Calu3 (cell line): ENCODE measurements at places on chromosomes 16 and 17. TPM values are rescaled to one million over a fixed set of nuclear protein-coding genes. Genes with fewer than 3 reads are reported as not detected.

GRCh38 chr16:4489030-4489429 is 12.8 kb downstream of the HMOX2 start:
- DNase-seq: no peak

Gene ITFG1
- 65.5 and 68.6 TPM in 2 replicates for total RNA-seq

GRCh38 chr17:18027280-18027679 is 11.7 kb downstream of the ATPAF2 start:
- no peak for DNase-seq

DNA sequence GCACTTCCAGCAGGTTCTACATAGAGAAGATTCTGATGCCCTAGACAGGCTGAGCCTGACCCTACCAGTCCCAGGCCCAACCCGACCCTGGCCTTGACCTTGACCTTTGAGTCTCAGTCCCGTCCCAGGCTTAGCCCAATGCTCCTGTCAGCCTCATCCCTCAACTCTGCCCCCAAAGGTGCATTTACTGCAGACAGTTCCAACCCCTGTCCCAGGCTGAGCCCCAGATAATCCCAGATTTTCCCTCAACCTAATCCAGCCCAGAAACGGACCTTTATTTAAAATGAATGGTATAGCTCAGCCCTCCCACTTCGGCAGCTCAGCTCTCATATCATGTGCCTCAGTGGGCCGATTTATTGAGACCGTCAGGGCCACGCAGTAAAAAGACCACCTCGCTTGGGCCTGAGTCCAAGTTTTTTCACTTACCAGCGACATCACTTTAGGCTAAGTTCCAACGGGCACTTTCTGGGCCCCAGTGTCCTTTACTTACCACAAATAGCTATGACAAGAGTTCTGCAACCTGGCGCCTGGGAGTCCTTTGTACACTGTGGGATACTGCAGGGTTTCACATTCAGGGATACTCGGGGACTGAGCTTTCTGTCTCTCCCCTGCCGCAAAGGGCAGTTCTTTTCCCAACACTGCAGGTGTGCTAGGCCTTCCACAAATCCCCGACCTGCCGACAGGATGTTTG is 89.5 kb downstream of the WSCD1 start:
- no peak for DNase-seq

- peak; percentile 81 for DNase-seq
These were observed 1.3 kb upstream of the SLC6A4 start for GRCh38 chr17:30236766-30237165.

GRCh38 chr17:76868669-76869495 is 678 bp downstream of the MGAT5B start:
- DNase-seq: no peak
